ENCODE measurements at places on chromosomes 12 and 14.
A peak's percentile ranks its signal among the peaks of the same experiment; 100 is the strongest.

DNA sequence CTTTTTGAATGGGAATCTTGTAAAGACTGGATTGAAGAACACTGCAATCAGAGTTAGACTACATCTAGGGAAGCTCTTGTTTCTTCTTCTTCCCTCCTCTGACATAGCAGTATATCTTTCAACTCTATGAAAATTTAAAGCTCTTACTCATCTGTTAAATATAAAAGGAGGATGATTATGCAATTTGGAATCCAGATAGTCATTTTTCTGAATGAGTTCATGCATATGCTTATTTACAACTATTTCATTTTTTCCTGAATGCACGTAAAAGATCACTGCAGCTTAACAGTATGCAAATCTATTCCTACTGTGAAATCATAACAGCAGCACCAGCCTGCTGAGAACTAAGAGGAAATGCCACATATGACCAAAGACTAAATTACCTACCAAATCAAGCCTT is 133.5 kb upstream of the TMCC3 start:
- no peaks in the 10 kb centered on the region for H3K27me3 ChIP-seq
- no peaks in the 10 kb centered on the region for H3K4me1 ChIP-seq
- H3K4me3 ChIP-seq: no peak overlapping the region
- H3K36me3 ChIP-seq: no peaks in the 10 kb centered on the region
- no peak overlapping the region for H3K27ac ChIP-seq

DNA sequence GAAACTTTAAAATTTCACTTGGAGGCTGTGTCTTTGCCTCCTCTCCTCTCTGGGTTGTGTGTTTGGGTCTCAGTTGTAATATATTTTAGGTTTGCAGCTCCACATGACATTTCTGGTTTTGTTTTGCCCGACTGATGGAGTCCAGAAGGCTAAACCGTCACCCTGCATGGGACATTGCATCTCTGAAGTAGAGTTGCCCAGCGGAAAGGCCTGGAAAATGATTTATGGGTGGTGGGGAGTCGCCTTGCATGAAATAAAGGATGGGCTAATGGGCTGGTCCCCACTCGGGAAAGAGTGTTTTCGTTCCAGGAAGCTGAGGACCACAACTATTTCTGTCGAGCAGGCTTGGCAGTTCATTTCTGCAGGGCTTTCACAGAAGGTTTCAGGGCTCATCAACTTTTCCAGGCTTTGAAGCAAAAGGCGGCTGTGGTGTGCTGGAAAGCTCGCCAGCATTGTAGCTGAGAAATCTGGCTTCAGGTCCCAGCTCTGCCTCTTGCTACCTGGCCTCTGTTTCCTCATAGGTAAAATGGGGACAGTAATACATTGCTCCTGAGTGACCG is 74.8 kb upstream of the GSC start:
- no peaks in the 10 kb centered on the region for H3K4me1 ChIP-seq
- H3K27ac ChIP-seq: no peak overlapping the region
- no peak for DNase-seq
- no peaks in the 10 kb centered on the region for H3K27me3 ChIP-seq
- H3K36me3 ChIP-seq: no peaks in the 10 kb centered on the region

DNA sequence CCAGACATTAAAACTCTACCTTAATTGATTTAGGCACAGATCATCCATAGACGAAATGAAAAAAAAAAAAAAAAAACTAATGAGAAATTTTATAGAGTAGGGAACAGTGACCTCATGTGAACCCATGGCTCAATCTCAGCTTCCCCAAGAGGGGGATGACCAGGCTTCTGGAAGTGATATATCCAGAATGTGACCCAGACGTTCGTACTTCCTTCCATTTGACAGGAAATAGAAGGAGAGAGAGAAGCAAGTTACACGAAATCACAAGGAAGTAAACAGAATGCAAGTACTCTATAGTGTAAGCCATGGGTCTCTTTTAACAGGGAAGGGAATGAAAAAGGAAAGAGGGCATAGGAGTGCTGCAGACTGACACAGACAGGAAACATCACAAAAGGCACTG is 10.1 kb downstream of the FOXN3 start:
- no peak overlapping the region for H3K4me3 ChIP-seq
- peaks cover 4% of the 10 kb centered on the region for H3K27me3 ChIP-seq

GRCh38 chr12:99911081-99911480 is 73.7 kb downstream of the ANKS1B start:
- H3K36me3 ChIP-seq: no peaks in the 10 kb centered on the region
- DNase-seq: no peak
- no peak overlapping the region for H3K27ac ChIP-seq

- H3K4me1 ChIP-seq: no peaks in the 10 kb centered on the region
- no peak for DNase-seq
- no peaks in the 10 kb centered on the region for H3K27me3 ChIP-seq
- no peak overlapping the region for H3K27ac ChIP-seq
- H3K4me3 ChIP-seq: no peak overlapping the region
Observed at GRCh38 chr14:101836135-101836534, 74.6 kb downstream of the PPP2R5C start.

GRCh38 chr14:33844118-33844517 is 106.8 kb downstream of the EGLN3 start:
- no peaks in the 10 kb centered on the region for H3K27me3 ChIP-seq
- peaks cover 5% of the 10 kb centered on the region for H3K4me1 ChIP-seq

GRCh38 chr14:89697281-89698060 is 257.1 kb downstream of the EFCAB11 start:
- peaks cover 3% of the 10 kb centered on the region for H3K4me1 ChIP-seq
- no peak for DNase-seq
- H3K4me3 ChIP-seq: no peak overlapping the region
- H3K27ac ChIP-seq: no peak overlapping the region
- H3K27me3 ChIP-seq: no peaks in the 10 kb centered on the region

GRCh38 chr12:561908-562593 is 101.2 kb downstream of the NINJ2 start:
- peaks cover 19% of the 10 kb centered on the region for H3K27me3 ChIP-seq
- DNase-seq: peak; percentile 24
- peaks cover 12% of the 10 kb centered on the region for H3K4me1 ChIP-seq
- no peaks in the 10 kb centered on the region for H3K36me3 ChIP-seq

DNA sequence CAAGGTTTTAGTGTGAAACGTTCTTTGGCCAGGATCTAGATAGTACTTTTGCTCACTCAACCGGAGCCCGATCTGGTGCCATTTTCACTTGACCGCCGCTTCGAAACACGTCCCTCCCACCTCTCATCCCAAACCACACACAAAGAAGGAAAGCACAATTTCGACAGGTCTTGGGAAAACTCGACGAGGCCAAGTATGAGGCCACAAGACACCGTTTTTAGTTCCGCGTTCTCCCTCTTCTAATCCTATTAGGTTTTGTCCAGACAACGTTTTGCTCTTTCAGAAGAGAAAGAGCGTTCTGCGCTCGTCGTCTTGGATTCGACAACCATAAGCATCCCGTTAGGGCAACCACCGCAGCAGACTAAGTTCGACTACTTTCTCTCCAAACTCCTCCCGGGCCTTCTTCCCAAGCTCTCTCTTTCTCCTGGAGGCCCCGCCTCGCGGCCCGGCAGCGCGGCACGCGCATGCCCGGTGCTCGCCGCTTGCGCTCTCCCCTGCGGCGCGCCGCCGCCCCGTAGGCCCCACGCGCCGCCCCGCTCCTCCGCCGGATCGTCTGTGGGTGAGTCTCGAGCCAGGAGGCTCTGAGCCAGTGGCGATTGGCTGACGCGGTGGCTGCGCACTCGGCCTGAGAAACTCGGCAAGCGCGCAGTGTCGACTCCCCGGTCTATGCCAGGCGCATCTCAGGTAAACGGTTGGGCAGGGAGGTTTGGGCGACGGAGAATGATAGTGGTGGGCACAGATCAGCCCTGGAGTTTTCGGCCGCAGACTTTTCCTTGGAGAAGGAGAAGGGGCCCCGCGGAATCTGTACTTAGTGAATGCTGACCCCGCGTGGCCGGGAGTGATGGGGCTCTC is at the start of gene MIPOL1:
TSS of gene MIPOL1 (plus strand) at position 517 of the 852 bp plus-strand sequence. CDS start 49,952 bp downstream, outside the sequence.
- 0 out of 3 replicates have a peak, but pooled peaks cover 2% of the 10 kb centered on the region for H3K36me3 ChIP-seq
- H3K27me3 ChIP-seq: no peaks in the 10 kb centered on the region
- peak within 1 kb of the TSS; percentile 50 for H3K4me3 ChIP-seq
- H3K27ac ChIP-seq: peak within 1 kb of the TSS; percentile 96
- peak; percentile 86 for DNase-seq

GRCh38 chr12:123744836-123745235 is 17.3 kb upstream of the DNAH10 start:
- H3K4me3 ChIP-seq: no peak overlapping the region
- H3K4me1 ChIP-seq: no peaks in the 10 kb centered on the region
- H3K36me3 ChIP-seq: peaks cover 87% of the 10 kb centered on the region

- H3K36me3 ChIP-seq: no peaks in the 10 kb centered on the region
- 0 out of 3 replicates have a peak, but pooled peaks cover 2% of the 10 kb centered on the region for H3K27me3 ChIP-seq
- no peaks in the 10 kb centered on the region for H3K4me1 ChIP-seq
- H3K4me3 ChIP-seq: no peak overlapping the region
- peak; percentile 21 for DNase-seq
Observed at GRCh38 chr12:67415473-67415872, 146.3 kb downstream of the CAND1 start.

- no peaks in the 10 kb centered on the region for H3K27me3 ChIP-seq
- H3K36me3 ChIP-seq: no peaks in the 10 kb centered on the region
- DNase-seq: no peak
- H3K27ac ChIP-seq: no peak overlapping the region
- H3K4me1 ChIP-seq: no peaks in the 10 kb centered on the region
Observed at GRCh38 chr12:19110221-19110940, 19.2 kb upstream of the PLEKHA5 start.

- no peak overlapping the region for H3K27ac ChIP-seq
- no peaks in the 10 kb centered on the region for H3K4me1 ChIP-seq
- peaks cover 17% of the 10 kb centered on the region for H3K36me3 ChIP-seq
- no peaks in the 10 kb centered on the region for H3K27me3 ChIP-seq
- no peak for DNase-seq
- no peak overlapping the region for H3K4me3 ChIP-seq
Observed at GRCh38 chr14:76304536-76305267, 71.2 kb upstream of the ESRRB start.

DNA sequence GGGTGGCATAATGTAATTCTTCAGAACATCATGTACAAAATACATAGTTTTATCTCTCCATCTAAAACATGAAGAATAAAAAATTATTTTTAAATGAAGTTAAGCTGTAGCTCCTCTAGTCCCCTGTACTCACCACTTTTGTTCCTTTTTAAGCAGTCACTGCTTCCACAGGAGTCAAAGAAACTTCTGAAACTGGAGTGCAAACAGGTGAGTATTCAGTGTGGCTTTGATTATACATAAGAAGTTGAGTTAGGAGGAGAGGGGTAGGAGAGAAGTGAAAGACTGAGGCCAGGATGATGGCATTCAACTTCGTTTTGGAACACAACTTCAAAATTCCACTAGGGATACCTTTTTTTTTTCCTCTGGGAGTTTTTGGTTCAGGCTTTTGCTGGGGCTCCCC is 131.4 kb upstream of the CNTN1 start:
- no peak overlapping the region for H3K27ac ChIP-seq
- no peaks in the 10 kb centered on the region for H3K27me3 ChIP-seq
- no peak for DNase-seq
- no peak overlapping the region for H3K4me3 ChIP-seq
- no peaks in the 10 kb centered on the region for H3K4me1 ChIP-seq

GRCh38 chr12:39386335-39386734 is 56.6 kb downstream of the KIF21A start:
- H3K4me3 ChIP-seq: no peak overlapping the region
- no peaks in the 10 kb centered on the region for H3K36me3 ChIP-seq
- no peaks in the 10 kb centered on the region for H3K27me3 ChIP-seq
- H3K4me1 ChIP-seq: no peaks in the 10 kb centered on the region
- no peak for DNase-seq

GRCh38 chr14:96049932-96050331 is 10.8 kb downstream of the C14orf132 start:
- H3K27ac ChIP-seq: no peak overlapping the region
- no peaks in the 10 kb centered on the region for H3K27me3 ChIP-seq
- DNase-seq: no peak
- no peak overlapping the region for H3K4me3 ChIP-seq
- no peaks in the 10 kb centered on the region for H3K36me3 ChIP-seq
- H3K4me1 ChIP-seq: no peaks in the 10 kb centered on the region

- no peak overlapping the region for H3K4me3 ChIP-seq
- H3K27me3 ChIP-seq: no peaks in the 10 kb centered on the region
Observed at GRCh38 chr14:75196064-75196463, 19.7 kb upstream of the TMED10 start.

GRCh38 chr14:101881426-101881825 is 82.9 kb upstream of the DYNC1H1 start:
- DNase-seq: no peak
- peaks cover 82% of the 10 kb centered on the region for H3K36me3 ChIP-seq
- no peak overlapping the region for H3K4me3 ChIP-seq
- H3K27ac ChIP-seq: no peak overlapping the region
- H3K27me3 ChIP-seq: no peaks in the 10 kb centered on the region

GRCh38 chr12:109686523-109686922 is 27.1 kb upstream of the FAM222A start:
- DNase-seq: no peak
- no peak overlapping the region for H3K27ac ChIP-seq
- H3K4me3 ChIP-seq: no peak overlapping the region
- H3K4me1 ChIP-seq: peaks cover 4% of the 10 kb centered on the region
- H3K36me3 ChIP-seq: no peaks in the 10 kb centered on the region

GRCh38 chr14:98937712-98938505 is 334.1 kb downstream of the BCL11B start:
- H3K27ac ChIP-seq: no peak overlapping the region
- no peaks in the 10 kb centered on the region for H3K36me3 ChIP-seq
- H3K27me3 ChIP-seq: no peaks in the 10 kb centered on the region
- no peak for DNase-seq

DNA sequence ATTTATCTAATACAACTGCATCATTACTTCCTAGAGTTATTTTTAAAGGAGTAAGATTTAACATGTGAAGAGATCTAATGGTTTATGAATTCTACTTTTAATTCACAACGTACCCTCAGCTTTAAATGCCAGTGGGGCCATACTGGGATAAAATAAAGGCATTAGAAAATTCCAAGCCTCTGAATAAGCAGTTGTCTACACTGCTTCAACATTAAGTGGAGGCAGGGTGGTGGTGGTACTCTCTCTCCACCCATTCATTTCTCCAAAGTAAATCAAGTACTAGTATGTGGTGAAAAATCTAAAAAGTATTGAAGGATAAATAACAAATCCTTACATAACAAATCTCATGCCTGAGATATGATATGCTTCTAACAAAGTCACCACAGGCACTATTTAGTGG is 52.4 kb downstream of the FERMT2 start:
- no peaks in the 10 kb centered on the region for H3K4me1 ChIP-seq
- DNase-seq: no peak
- no peak overlapping the region for H3K27ac ChIP-seq
- H3K36me3 ChIP-seq: no peaks in the 10 kb centered on the region

DNA sequence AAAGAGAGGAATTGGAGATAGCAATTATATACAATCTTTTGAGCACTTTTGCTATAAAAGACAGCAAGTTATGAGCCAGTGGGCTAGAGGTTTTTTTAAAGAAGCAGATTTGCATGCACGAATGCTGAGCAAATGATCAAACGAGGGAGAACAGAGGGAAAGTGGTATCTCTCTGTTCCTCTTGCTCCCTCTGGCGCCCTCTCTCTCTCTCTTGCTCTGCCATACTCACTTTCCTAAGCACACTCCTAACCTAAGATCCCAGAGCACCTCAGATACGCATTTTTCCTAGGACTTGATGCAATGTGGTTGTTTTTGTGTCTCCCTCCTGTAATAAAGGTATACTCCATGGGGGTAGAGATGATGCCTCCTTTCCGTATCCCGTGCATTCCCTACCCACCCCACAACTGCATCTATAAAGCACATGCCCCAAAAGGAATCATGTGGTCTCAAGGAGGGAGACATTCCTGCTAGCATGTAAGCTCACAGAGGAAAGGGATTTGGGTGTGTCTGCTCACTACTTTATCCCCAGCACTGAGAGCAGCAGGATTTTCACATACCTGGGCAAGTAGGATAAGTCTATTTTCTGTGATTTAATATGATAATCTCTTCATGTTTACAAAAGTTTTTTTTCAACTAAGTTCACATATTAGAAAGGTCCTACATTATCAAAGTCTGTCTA is 270.2 kb downstream of the SSPN start:
- no peaks in the 10 kb centered on the region for H3K27me3 ChIP-seq
- H3K36me3 ChIP-seq: no peaks in the 10 kb centered on the region
- peak; percentile 9 for DNase-seq

All from K562 (cell line).